ENCODE measurements at places on chromosomes 1 and 21.

DNA sequence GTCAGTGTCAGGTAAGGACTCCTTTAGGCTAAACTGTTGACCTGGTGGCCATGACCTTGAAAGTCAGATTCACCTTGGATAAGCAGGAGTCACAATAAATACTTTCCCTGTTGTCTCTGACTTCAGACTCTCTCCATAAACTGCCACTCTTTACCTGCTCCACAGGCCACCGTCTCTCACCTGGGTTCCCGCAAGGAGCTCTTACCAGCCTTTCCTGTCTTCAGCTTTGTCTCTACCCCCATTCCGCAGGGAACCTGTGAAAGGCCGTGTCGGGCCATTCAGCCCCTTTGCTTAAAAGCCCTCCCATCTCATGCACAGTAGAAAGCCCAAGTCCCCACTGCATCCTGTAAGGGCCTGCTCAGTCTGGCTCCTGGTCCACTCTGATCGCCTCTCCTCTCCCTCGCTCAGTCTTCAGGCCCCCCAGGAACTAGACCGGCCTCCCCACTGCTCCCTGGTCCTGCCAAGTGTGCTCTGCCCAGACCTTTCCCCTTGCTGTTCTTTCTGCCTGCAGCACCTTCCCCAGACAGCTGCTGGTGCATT, 79.5 kb downstream of the ACTL8 start:
- no peak for DNase-seq

DNA sequence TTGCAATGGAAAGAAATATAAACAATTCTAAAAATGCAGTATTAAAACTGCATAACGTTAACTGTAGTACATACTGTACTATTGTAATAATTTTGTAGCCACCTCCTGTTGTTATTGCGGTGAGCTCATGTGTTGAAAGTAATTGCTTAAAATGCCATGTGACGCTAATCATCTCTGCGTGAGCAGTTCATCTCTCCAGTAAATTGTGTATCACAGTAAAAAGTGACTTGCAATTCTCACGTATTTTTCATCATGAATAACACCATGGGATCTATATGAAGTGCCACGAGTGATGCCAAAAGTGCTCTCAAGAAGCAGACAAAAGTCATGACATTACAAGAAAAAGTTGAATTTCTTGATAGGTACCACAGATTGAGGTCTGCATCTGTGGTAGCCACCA, 82.4 kb upstream of the CYYR1 start:
- DNase-seq: no peak

DNA sequence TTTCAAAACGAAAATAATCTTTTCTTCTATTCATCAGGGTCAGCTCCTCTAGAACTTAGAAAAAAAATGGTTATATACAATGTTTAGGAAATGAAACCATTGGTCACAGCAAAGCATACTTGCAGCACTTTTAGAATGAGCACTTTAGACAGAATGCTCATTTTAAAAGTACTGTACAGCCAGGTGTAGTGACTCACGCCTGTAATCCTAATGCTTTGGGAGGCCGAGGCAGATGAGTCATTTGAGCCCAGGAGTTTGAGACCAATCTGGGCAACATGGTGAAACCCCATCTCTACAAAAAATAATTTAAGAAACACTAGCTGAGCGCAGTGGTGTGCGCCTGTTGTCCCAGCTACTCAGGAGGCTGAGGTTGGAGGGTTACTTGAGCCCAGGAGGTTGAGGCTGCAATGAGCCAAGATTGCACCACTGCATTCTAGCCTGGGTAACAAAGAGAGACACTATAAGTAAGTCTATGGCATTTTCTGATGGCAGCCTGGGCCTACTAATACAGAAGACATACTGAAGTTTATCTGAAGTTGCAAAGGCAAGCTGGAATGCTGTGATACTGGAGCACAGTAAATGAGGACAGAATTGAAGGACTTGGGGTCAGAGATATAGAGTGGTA, 48.9 kb upstream of the ZNF326 start:
- no peak for DNase-seq

DNA sequence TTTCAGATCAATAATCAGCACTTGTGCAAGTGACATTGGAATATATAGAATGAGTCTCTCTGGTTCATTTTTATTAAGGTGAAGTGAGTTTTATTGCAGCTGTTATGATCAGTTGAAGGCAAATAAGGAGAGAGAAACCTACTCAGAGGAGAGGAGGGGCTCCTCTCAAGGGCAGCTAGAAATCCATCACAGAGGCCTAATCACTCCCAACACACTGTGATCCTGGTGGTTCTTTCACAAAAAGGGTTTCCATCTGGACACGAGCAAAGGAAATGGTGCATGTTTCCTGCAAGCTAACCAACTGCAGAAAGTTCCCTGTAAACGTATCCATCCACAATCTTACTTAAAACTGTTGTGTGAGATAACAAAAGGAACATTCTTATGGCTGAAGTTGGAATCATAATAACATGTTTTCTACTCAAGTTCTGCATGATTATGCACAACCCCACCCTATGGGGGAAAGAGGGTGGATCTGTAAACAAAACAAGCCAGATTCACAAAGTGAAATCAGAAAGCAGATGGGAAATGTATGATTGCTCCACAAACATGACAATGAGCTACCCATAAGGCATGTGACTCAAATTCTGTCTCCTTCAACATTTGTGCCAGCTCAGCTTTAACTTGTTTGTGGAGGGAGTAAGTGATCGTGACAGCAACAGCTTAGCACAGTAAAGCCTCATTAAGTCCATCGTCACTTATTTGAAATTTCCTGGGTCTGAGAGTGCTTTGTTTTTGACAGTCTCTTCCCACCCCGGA, 141.2 kb upstream of the ST6GALNAC5 start:
- no peak for DNase-seq

DNA sequence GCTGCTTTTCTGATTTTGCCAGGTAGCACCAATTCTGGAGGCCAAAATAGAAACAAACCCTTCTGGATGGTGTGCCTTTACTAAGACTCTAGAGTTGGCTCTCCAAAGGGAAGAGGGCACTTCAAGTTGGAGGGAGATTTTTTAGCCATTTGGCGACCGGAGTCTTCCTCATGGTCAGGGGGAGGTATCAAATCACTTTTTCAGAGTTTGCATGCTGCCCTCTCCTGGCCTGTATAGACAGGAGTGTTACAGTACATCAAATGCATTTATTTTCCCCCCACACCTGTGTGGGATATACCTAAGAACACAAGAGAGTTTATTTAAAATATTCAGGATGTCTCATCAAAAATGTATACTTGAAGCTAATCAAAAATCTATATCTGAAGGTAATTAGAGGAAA, 3.2 kb downstream of the GREM2 start:
- DNase-seq: no peak

- DNase-seq: no peak
Observed at GRCh38 chr1:228527596-228527995, 40.4 kb downstream of the RNF187 start.

DNA sequence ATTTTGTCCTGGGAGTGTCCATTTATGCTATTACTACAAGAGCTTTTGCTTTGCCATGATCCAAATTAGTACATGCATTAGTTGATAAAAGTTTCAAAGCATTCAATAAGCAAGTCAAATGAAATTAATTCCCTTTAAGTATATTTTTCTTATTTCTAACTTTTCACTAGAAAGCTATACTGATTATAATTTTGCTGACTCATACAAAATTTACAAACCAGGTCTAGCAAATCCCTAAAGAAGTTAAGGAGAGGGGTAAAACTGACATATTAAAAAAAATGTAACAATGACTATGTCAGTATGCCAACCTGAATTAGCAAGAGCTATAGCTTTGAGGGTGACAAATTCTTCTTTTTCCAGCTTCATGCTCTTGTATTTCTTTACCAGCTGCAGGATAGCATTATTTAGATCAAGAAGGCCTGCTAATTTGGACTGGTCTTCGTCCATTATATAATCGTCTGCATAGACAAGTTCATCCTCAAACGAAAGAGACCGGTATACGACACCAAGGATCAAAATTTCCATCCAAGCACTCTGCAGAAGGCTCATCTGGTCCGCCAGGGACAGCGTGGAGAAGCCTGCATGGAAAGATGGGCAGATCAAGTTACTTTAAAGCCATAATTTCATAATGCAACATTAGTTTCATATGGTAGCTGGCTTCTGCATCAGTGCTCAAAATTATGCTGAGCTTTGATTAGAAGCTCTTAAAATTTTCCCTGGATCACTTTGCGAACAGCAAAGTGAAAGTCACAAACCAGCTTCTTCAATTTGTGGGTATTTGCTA, 95.8 kb upstream of the USH2A start:
- DNase-seq: no peak

DNA sequence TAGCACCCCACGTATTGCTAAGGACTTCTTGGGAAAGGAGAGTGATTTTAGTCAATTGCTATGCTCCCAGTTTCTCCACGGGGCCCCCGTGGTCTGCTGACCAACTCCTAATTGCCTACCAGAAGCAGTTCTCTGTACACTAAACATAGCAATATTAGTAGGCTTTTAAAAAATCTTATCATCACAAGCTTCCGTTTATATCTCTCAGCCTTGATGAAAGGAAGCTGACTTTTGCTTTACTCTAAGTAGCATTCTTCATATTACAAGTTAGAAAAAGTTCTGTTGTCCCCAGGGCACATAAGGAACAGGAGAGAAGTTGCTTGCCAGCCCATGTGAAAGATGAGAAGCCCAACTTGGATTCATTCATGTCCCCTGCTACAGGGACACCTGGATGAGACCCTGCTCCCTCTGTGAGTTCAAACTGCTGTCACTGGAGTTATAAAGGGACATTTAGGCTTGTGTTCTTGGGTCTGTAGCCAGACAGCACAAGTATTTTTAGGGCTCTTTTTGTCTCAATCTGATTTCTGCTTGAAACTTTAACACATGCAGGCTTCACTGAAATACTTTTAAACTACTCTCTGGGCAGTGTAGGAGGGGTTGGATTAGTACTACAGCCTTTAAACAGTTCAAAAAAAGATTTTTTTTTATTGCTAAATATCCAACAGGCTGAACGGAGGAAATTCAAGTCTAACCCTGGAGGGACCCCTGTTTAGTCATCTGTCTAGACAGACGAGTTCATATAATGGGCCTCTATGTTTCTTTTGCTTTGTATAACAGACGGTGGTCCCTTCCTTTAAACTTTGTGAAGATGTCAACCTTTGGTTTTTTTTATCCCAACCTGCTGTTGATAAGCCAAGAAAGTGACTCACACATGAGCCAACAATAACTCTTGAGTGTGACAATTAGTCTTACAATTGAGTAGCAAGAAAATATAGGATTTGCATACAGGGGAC, 29.5 kb downstream of the TGFB2 start:
- DNase-seq: no peak

DNA sequence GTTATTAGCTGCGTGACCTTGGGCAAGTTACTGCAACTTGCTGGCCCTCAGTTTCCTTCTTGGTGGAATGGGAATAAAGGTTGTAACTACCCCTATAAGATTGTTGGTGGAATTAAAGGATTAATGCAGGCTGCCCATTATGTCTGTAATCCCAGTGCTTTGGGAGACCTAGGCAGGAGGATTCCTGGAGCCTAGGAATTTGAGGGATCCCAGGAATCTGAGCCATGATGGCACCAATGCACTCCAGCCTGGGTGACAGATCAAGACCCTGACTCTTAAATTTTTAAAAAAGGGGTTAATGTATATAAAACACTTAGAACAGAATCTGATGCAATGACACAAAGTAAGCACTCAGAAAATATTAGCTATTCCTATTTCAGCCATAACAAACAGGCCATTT, 67.3 kb downstream of the PTGER3 start:
- no peak for DNase-seq

GRCh38 chr1:85326336-85326735, 49.9 kb upstream of the BCL10 start:
- no peak for DNase-seq

- no peak for DNase-seq
Observed at GRCh38 chr1:25873120-25873519, 2.4 kb downstream of the PAQR7 start.

- DNase-seq: no peak
Observed at GRCh38 chr1:113874012-113874879, 2.7 kb upstream of the PTPN22 start.

DNA sequence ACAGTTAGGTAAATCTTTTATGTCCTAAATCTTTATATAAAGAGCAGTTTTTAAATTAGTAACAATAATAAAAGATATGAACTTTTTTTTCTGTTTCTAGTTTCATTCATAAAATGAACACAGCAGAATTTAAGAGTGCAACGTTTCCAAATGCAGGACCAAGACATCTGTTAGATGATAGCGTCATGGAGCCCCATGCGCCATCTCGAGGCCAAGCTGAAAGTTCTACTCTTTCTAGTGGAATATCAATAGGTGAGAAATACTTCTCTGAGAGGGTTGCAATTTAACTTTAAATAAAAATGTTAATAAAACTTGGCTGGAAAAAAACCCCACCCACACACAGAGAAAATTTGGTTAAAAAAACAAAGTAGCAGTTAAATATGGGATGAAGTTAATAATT, 15.0 kb upstream of the ANGPTL1 start:
- no peak for DNase-seq

DNA sequence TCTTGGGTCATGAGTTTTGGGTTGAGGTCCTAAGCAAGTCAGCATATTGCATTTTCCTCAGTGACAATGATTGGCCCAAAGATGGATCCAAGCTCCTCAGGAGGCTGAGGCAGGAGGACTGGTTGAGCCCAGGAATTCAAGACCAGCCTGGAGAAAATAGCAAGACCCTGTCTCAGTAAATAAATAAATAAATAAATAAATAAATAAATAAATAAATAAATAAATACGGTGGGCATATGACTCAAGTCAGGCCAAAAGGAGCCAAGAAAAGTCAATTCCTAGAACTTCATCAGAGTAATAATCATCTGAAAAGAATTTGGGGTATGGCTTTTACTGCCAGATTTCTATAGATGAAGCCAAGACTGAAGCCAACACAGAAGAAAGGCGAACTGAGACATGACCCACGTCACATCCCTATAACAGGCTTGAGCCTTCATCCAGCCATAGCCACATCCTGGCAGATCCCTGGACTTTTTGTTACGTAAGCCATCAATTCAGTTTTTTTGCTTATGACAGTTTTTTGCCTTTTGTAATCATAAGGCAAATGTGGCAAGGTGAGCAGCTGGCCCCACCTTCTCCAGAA, 88.5 kb upstream of the NFASC start:
- DNase-seq: no peak

GRCh38 chr1:145871994-145872924, 13.4 kb upstream of the PIAS3 start:
- DNase-seq: no peak

DNA sequence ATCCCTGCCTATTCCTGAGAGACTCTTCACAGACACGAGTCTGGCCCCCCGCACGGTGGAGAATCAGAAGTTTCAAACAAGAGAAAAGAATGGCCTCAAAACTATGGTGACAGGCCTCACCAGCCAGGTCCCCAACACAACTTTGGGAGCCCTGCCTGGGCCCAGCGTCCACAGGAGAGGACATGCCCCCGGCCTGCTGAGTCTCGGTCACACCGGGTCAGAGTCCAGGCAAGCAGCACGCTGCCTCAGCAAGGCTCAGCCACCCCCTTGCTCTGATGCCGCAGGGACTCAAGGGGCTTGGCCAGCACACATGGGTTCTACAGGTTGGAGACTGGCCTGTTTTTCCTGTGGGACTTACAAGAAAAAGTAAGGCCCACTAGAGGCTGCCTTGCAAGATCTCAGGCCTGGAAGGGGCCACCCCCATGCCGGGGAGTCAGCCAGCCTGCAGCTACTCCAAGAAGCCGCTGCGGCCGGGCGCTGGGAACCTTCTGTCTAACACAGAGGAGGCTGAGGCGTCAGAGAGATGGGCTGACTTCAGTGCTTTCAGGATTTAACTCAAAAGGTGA, 116.8 kb downstream of the NPHP4 start:
- no peak for DNase-seq
